ENCODE measurements at places on chromosomes 16 and 17.
A peak's percentile ranks its signal among the peaks of the same experiment; 100 is the strongest.

DNA sequence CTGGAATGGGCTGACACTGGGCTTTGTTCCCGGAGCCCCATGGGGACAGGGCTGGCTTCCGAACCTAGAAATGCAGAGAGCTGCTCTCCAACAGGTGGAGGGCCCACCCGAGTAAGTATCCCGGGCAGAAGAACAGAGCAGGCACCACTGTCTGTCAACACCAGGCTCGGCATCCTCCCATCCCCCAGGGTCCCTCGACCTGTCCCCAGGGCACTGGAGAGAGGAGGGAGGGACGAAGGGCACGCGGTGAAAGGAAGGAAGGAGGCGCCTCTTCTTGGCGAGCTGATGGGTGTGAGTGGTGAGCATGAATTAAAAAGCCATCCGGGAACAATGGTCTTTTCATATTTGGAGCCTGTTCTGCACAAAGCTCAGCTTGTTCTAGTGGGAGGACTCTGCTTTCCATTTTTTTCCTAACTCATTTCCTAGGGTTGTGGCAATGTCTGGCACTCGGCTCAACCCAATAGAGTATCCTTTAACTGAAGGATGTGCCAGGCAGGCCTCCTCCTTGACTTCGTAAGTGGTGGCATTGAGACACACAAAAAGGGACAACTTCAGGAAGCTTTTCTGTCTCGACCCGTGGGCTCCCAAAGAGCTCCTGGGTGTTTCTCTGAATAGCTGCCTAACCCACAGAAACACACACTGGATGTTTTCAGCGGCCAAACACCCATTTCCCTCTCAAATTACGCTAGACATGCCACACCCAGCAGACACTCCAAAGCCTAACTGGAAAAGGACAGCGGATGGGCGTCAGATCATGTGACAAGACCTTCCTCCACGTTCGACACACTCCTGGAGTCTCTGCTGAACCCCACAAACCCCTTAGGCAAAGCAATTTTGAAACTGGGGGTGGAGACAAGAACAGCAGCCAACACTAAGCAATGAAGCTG, 47.7 kb downstream of the ZFHX3 start:
- DNase-seq: no peak

DNA sequence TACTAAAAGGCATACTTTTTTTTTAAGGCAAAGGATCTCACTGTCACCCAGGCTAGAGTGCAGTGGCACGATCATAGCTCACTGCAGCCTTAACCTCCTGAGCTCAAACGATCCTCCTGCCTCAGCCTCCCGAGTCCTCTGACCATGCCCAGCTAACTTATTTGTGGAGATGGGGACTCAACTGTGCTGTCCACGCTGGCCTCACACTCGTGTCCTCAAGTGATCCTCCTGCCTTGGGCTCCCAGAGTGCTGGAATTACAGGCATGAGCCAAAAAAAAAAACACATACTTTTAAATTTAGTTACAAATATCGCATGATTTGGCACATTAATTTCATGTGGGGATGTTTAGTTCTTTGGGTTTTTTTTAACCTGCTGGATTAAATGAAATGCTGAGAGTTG, 207.7 kb upstream of the CHMP6 start:
- no peak for DNase-seq

DNA sequence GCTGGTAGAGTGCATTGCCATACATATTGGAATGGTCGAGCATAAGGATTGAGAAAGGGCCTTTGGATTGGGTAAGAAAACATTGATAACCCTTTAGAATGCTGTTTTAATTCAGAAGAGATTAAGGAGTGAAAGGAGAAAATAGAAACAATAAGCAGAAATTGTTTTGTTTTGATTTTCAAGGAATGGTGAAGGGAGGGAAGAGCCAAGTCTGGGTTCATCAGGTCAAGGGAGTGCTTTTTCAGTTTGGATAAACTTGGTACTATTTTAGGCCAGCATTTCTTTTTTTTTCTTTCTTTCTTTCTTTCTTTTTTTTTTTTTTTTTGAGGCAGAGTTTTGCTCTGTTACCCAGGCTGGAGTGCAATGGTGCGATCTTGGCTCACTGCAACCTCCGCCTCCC, 50.3 kb downstream of the SNTB2 start:
- DNase-seq: no peak

- DNase-seq: no peak
Observed at GRCh38 chr16:61678182-61678581, 358.1 kb downstream of the CDH8 start.

DNA sequence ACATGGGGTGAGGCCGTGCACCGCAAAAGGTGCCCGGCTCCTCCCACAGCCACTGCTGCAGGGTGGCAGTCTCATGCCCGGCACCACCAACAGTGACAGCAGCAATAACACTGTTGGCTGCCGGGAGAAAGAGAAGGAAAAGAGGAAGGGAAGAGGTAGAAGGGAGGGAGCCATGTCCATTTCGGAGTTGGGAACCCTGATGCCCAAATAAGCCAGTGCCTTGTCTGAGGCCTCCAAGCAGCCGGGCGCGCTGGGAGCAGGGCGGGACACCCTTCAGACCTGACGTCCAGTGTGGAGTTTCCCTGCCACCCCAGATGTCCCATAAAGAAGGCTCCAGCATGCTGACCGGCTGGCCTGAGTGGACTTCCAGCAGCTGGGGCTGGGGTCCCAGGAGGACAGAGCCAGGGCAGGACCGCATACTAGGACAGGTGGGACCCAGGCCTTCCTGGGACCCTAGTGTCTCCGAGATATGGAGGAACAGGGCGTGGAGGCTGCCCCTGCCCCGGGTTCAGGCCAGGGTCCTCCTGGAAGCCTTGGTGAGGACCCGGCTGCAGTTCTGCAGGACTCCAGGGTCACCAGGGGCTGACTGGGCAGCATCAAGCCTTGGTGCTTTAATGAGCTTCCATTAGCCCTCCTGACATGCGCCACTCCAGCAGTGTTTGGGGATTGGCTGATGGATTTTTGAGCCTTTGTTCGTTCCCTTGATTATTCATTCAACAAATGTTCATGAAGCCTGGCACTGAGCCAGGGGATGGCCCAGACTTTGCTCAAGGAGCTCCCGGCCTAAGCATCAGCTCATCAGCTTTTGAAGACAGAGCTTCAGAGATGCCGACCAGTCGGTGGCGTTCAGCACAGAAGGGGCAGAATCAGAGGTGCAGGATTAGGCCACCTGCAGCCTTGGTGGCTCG, 223.6 kb upstream of the CIBAR2 start:
- DNase-seq: no peak

DNA sequence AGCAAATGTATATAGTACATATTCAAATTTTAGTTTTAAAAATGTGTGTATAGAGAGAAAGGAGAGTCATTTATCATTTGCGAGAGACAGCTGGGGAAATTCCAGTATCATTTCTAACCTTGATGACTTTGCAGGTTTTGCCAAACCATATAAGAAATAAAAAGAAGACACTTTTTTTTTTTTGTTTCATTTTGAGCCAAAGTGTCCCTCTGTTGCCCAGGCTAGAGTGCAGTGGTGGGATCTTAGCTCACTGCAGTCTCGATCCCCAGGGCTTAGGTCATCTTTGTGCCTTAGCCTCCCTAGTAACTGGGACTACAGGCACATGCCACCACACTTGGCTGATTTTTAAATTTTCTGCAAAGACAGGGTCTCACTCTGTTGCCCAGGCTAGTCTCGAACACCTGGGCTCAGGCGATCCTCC, 38.4 kb upstream of the VWA3A start:
- DNase-seq: no peak

DNA sequence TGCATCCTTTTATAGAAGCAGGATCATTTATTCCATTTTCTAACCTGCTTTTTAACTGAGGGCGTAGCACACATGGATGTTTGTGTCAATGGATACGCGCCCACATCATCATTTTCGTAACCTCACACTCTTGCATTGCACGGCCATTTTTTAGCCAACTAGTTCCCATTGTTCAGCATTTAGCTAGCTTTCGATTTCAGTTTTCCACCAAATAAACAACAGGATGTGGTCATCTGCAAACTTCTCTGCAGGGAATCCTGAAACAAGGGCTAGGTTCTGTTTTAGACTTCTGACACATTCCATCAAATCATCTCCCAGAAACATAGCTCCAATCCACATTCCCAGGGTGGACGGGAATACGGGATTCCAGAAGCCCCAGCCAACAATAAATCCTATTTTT, 6.4 kb downstream of the CYB561 start:
- no peak for DNase-seq

- no peak for DNase-seq
Observed at GRCh38 chr16:60818465-60818864, 1217.8 kb downstream of the CDH8 start.

- DNase-seq: no peak
Observed at GRCh38 chr17:5870231-5870953, 199.8 kb upstream of the WSCD1 start.

DNA sequence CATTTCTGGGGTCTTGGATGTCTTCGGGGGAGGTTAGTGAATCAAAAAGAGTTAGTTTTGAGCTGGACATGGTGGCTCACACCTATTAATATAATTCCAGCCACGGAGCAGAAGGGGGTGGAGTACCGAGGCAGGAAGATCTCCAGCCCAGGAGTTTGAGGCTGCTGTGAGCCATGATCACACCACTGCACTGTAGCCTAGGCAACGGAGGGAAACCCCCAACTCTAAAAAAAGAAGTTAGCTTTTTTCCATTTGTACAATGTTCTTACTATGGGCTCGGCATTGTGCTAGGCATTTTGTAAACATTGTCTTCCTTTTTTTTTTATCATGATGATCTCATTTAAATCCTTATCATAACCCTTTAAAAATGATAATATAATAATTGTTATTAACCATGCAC, 8.3 kb upstream of the SNF8 start:
- DNase-seq: no peak

DNA sequence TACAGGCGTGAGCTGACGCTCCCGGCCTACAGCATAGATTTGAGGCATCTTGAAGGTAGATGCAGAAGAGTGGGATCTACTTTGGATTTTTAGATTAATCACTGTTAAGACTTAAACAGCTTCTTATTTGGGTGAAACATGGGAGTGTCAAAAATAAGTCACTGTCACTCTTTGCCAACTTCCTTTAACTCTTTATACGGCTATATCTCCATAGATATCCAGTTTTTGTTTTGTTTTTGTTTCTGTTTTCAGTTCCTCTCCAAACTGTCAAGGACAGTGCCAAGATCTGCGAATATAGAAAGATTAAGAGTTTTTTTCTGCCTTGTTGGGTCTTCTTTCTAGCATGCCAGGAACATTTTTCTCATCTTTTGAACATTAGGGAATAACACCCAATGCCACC, 706.1 kb downstream of the WWOX start:
- no peak for DNase-seq

- peak; percentile 54 for DNase-seq
Observed at GRCh38 chr16:11405331-11406176, 60.3 kb downstream of the RMI2 start.

DNA sequence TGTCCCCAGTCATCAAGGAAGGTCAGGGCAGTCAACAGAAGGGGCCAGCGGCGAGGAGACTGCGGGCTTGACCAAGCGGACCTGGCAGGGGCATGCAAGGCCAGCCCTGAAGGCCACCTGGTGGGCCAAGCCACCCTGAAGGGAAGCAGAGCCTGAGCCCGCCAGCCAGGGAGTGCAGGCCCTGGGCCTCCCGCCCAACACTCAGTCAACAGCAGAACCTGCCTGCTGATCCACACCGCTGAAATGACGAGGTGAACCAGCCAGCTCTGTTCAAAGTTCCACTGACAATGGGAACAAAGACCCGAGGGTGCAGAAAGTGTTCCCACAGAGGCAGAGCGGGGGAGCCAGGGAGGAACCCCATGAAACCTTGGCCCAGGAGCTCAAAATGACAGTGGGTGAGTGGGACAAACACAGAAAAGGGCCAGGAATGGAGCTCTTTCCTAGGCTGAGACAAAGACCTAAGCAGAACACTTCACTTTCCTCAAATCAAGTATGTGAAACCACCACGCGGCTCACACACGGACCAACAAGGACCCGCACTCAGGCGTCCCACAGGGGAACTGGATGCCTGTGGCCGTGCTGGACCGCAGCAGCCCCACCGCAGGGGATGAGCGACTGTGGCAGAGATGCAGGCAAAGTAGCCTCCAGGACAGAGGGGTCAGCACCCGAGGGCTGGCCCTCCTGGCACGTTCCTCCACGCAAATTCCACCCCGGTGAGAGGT, 12.0 kb downstream of the AXIN1 start:
- DNase-seq: no peak

DNA sequence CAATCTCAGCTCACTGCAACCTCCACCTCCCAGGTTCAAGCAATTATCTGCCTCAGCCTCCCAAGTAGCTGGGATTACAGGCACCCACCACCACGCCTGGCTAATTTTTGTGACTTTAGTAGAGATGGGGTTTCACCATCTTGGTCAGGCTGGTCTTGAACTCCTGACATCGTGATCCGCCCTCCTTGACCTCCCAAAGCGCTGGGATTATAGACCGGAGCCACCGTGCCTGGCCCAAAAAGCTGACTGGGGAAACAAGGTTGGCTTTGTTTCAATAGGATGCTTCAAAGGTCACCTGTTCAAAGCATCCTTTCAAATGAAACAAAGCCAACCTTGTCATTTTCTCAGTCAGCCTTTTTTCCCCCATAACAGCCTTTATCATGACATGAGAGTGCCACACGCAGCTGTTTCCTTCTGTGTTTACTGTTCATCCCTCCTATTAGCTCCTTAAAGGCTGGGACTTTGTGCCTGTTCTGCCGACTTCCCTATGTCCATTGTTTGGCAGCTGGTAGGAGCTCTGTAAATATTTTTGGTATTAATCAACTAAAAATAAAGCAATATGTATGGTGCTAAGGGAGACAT, 51.1 kb downstream of the ADAMTS18 start:
- no peak for DNase-seq

- no peak for DNase-seq
Observed at GRCh38 chr16:88651989-88652761, 1.3 kb upstream of the CYBA start.

- peak; percentile 55 for DNase-seq
Observed at GRCh38 chr17:47663912-47664623, 14.3 kb downstream of the KPNB1 start.

- DNase-seq: no peak
Observed at GRCh38 chr17:51419476-51419875, 159.1 kb downstream of the UTP18 start.

DNA sequence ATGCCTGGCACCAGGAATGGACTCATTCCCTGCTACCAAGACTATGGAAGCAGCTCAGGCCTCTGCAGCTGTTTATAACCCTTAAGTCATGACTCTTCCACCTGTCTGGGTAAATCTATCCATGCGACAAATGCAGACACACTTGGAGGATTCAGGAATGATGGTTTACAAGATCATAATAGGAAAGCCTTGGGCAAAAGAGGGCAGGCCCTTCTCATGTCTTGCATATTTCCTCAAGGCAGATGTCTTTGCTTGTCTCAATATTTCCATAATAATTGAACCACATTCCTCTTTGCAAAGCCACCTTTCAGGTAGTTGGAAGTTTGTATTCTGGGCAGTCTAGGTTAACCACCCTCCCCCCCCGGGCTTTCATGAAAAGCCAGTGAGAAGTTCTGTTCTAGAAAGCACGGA, 884 bp upstream of the JPT1 start:
- no peak for DNase-seq

GRCh38 chr17:80307994-80308691, 47.5 kb downstream of the RNF213 start:
- DNase-seq: no peak

GRCh38 chr16:30372725-30373124, 1.9 kb upstream of the MYL11 start:
- DNase-seq: no peak

Measured in activated CD4-positive, alpha-beta T cell treated with anti-CD3 and anti-CD28 coated beads for 24 hours (primary cell).